ENCODE measurements at places on chromosomes 13 and 19.

DNA sequence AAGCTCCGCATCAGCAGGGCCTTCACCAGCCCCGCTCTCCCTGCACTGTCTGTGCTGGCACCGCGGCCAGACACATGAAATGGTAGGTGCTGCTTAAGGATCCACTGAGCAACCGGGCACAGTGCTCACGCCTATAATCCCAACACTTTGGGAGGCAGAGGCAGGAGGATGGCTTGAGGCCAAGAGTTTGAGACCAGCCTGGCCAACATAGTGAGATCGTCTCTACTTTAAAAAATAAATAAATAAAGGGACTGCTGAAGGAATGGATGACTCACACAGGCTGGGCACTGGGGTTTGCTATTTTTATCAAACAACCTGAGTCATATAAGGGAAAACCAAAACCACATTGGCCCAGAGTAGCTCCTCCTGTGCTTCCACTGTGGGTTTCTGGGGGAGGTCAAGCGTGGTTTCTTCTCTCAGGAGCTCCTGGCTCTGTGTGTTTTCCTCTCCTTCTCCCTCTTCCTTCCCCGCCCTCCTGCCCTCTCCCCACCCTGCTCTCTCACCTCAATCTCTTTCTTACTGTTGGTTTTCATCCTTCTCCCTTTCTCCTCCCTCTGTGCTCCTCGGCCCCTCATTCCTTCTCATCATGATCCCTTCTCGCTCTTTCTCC is 21.3 kb downstream of the VRK3 start:
- DNase-seq, result no peak

GRCh38 chr19:1526066-1526778 is 2.3 kb downstream of the PLK5 start:
- no peak for DNase-seq

- DNase-seq, result no peak
Observed at GRCh38 chr13:68745502-68745901, 1362.1 kb upstream of the ATXN8OS start.

DNA sequence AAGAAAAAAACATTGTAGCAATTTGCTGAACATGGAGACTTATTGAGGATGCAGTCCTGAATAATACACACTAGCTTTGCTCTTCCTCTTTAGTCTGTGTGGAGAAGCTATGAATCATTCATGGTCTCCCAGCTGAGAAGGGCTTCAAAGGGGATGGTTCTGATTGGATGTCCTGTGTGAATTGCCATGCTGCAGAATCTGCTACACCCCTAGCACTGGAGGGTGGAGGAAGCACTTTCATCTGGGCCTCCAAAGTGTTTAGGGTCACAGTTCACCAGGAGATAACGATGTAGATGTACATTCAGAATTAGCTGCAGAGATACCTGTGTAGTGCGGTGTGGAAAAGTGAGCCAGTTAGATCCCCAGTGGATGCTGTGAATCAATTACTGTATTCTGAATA is 321.1 kb upstream of the EDNRB start:
- DNase-seq, result peak; percentile 10

GRCh38 chr13:99859178-99860177 is 112.1 kb downstream of the ZIC5 start:
- DNase-seq, result no peak

DNA sequence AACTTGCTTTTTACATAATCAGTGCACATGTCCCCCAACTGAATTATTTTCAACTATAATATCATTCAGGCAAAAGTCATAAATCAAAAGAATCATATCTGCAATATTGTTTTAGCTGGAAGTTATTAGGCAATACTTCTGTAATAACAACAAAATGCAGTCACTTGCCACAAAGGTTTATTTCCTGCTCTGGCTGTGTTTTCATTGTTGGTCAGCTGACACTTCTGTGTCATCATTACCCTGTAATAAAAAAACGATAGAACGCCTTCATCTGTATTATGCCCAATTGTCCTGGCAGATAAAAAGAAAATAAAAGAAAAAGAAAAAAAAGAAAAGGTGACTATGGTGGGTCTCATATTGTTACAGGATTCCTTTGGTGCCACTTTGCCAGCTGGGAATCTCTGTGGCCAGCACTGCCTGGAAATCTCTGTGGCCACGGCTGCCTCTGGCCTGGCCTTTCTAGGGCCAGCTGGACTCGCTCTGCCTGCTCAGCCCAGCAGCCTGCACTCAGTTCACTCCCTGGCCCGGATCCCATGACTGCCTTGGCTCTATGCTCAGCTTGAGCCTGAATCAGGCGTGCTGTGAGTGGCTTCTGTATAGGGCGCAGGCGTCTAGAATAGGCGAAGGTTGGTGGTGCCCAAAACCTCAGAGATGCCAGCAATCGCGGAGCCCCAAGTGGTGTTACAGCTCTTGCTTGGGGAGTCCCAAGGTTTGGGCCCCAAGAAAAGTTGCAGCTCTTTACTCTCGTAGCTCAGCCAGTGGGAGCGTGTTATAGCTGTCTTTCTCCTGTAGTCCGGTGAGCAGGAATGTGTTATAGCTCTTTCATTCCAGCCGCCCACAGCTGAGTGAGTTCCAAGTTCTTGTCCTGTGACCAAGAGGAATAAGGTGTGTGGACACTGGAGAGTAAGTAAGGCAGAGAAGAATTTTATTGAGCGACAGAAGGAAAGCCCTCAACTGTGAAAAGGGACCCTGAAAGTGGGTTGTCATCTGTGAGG is 1227.1 kb downstream of the SLITRK1 start:
- no peak for DNase-seq

- no peak for DNase-seq
Observed at GRCh38 chr13:76882431-76882830, 3.8 kb downstream of the KCTD12 start.

DNA sequence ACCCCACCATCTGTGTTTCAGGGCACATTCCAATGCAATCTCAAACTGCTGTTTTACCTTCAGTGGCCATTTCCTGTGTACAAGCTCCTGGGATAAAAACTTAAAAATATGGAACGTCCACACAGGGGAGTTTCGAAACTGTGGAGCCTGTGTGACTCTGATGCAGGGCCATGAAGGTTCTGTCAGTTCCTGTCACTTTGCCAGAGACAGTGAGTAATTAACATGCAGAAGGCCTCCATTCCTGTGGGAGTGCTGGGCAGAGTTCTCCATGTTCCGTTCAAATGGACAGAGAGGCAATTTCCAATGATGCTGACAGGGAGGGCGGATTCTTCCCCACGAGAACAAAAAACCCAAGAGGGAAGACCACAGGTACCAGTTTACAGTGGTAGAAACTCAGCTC is 24.4 kb downstream of the WDR88 start:
- DNase-seq, result no peak

DNA sequence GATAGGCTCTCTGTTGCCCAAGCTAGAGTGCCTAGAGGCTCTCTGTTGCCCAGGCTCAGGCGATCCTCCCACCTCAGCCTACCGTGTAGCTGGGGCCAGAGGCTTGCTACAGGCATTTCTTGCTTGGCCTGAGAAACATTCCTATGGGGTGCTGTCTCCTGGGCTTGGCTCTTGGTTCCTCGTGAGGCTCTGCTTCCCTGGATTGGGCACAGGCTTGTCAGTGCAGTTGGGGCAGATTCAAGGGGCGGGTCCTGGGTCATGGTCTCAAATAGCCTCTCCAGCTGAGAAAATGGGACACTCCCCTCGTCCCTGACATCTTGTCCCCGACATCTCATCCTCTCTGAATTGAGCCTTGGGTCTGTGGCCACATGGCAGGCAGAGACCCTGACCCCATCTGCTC is 4.9 kb downstream of the TSSK6 start:
- DNase-seq, result no peak

DNA sequence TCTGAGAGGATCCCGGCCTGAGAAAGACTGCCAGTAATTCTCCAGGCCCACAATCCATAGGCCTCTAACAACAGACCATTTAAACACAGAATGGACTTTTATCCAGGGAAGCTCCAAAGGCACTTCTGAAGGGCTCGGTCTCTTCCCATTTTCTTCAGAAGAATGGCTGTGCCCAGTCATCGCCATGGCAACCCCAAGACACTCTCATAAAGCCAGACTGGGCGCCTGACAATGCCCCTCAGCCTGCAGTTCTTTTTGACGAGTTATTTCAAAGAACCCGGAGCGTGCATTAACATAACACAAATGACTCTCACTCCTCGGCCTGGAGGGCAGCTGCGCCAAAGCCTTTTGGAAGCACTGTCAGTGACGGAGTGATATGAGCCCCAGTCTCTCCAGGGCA is 61.0 kb downstream of the RASA3 start:
- DNase-seq, result no peak

DNA sequence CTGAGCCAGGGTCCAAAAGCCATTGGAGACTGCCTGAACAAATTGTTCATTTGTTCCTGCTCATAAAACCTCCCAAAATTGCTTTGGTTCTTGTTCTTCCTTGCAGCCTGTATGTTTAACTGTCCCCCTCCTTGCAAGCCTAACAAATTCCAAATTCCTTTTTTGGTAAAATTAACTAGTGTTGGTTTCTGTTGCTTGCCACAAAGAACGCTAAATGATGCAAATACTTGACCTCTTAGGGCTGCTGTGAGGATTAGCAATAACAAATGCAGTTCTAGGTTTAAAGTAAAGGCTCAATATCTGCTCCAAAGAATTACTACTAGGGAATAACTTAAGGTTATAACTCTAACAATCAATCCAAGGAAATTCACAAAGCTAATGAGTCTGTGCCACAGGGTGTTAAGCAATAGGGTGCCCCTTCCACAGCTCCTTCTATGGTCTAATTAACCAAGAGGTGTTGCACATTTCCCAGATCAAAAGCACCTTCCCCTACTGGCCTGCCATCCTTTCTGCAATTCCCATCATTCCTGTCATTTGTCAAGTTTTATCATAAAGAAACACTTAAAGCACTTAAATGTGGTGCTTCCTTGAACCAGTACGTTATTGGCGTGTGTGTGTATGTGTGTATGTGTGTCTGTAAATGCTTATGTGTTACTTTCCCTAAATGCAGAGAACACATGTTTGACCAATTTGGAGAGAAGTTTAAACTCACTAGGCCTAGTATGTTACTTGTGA is 110.2 kb downstream of the RAP2A start:
- DNase-seq, result no peak

DNA sequence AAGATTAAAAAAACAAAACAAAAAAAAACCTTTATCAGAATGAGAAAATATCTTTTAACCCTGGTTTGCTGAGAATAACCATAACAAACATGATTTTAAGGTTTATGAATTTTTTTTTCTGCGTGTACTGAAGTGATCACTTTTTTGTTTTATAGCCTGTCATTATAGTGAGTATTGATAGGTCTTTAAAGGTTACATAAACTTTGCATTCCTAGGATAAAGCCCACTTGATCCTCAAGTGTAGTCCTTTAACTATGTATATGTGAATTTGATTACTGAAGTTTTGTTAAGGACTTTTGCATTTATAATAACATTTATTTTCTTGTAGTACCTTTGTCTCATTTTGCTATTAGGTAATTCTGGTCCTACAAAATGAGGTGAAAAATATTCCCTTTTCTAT is 709.8 kb upstream of the PCDH20 start:
- DNase-seq, result no peak

- DNase-seq, result no peak
Observed at GRCh38 chr19:14889994-14890642, 4.2 kb upstream of the OR7A17 start.

DNA sequence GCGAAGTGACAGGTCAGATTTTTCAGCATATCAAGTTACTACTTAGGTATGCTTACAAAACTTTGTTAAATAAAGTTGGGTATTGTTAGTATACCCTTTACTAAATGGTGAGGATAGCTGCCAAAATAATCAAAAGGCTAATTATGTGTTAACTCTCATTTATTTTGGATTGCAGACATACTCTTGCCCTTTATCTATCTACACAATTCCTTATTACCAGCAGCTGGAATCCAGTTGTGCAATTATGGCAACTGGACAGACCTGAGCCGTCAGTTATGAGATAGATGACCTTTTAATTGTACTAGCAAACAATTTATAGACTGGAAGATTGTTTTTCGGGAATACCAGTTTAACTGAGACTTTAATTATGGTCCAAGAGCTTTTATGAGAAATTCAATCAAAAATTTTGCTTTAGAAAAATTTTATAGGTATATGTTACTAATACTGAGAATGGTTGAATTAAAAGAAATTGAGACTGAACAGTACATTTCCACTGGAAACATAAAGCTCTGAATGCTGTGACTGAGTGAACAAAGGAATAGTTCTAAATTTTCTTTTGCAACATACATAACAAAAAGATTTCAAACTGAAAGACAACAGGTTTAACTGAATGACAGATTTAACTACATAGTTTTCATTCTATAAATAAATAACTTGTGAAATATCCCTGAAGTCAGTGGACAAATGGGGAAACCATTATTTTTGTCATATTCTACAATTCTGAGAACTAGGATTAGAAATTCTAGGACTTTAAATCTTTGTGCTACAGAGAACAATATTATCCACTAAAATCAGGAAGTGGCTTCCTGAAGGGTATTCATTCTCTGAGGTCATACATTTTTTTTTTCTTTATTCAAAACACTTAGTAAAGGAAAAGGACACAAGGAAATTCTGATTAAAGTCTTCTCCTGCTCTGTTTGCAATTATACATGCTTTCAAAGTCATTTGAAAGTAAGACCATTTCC is 97.4 kb downstream of the ZC3H13 start:
- no peak for DNase-seq

DNA sequence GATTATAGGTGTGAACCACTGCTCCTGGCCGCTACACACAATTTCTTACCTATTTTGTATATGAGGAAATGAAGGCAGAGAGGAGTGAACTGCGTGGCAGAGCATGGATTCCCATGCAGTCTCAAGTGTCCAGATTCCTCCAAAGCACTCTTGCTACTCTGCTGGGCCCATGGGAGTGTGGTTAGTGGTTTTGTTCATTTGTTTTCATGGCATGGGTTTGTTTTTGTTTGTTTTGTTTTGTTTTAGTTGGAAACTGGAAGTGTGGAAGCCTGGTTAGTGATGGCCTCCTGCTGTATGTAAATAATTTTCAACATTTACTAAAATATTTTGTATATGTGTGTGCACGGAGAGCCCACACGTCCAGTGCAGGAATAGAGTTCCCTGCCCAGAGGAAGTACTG is 61.3 kb upstream of the LRCH1 start:
- no peak for DNase-seq

DNA sequence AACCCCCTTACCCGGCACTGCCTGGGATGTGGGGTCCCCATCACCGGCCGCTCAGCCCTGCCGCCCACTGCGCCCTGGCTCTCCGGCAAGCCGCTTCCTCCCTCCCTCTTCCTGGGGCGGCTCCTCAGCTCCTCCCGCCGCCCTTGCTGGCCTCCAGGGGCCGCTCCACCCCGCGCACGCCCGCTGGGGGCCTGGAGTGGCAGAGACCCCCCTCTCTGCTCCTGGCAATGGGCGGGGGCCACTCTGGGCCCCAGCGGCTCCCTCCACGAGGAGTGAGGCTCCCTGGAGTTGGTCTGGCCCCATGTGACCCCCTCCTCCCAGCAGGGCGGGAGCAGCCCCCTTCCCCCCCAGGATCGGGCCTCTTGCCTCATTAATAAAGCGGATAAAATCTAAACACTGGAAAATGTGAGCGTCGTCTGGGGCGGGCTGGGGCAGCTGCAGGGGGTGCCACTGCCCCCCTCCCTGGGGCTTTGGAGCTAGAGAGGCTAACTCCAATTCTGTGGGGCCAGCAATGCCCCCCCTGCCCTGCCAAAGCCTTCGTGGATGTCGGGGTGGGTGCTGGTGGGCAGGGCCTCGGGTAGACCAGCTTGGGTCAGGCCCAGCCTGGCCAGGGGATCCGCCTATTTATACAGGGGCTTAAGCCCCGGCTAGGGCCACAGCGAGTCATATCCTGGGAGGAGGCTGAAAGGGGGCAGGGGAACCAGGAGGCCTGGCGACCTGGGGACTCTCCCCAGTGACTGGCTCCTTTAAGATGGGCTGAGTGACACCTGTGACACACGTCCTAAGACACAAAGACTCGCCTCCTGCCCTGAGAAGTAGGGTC is at the start of gene PTGER1:
PTGER1 (minus strand) TSS at position 104 of the 823 bp plus-strand sequence. CDS start 1,034 bp downstream, outside the sequence.
- peak; percentile 77 for DNase-seq
